ENCODE measurements at places on chromosomes 12 and 14.

DNA sequence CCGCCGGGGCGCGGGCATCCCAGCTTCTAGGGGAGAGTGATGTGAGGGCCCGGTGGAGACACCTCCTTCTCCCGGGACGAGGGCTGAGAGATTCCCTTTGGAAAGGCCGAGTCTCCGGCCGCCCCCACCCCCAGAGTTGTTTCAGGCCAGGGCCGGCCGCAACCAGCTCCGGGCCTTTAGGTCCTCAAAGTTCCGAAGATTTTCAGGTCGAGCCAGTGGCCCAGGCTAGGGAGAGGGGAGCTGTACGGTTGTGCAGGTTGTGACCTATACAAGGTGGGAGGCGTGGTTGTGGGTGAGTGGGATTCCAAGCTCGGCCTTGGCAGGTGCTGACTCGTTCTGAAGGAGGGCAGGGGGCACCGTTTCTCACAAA, 18.4 kb upstream of the ANKRD33 start:
- no peak for DNase-seq

DNA sequence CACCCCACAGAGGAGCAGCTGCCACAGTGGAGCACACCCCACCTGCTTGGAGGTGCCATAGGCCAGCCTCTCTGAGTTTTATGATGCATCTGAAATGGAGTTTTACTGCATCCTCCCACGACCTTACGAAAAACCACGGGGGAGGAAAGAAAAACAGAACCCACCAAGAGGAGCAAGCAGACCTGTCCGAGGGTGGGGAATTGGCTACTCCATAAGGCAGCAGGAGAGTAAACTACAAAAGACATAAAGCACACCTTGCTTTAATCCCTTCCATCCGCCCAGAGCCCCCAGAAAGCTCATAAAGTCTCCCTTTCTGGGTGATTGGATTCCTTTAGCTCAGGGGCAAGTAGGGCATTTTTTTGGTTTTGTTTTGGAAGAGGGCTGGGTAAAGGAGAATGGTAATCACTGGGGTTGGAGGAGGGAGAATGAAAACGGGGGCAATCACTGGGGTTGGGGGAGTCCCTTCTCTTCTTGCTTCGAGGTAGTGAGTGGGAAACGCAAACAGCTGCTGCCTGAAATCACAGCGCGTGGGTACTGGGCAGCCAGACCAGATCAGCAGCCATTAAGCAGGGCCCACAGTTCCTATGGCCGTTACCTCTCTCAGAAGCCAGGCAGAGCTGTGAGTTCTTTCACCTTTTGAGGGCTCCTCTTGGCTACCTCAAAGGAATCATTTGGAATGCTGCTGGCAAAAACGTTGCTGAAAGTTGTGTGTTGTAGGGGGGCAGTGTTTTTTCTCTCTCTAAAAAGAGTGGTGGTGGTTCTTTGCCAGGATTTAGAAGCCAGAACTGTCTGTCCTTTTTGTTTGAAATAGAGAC, 433.6 kb downstream of the ZFP36L1 start:
- no peak for DNase-seq

DNA sequence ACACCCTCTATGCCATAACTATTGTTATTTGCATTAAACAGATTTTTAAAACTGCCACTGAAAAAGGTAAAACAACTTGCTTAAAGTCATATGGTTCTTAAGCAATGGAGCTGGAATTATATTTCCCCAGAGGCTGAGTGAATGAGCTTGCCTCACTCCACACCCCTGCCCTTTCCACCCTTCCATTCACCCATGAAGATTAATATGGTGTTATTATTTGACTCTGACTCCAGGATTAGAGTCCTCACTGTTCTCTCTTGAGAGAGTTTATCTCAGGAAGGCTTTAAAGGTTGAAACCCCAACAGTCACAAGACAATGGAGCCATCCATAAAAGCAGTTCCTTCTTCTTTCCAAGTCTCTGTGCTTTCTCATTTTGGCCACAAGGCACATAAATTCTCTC, 84.9 kb downstream of the RTN1 start:
- no peak for DNase-seq

- DNase-seq = no peak
These were observed 4.0 kb upstream of the CKAP4 start for GRCh38 chr12:106251631-106252455.

GRCh38 chr14:35822501-35822900, 3.6 kb upstream of the BRMS1L start:
- no peak for DNase-seq

All from K562 (cell line).